Dorsolateral prefrontal cortex (tissue), 122 donors: ENCODE measurements at places on chromosomes 7 and 10. TPM values are rescaled to one million over a fixed set of nuclear protein-coding genes. Genes with fewer than 3 reads are reported as not detected.

- no peak for DNase-seq
These were observed 273.1 kb downstream of the AUTS2 start for GRCh38 chr7:69871213-69871885.

DNA sequence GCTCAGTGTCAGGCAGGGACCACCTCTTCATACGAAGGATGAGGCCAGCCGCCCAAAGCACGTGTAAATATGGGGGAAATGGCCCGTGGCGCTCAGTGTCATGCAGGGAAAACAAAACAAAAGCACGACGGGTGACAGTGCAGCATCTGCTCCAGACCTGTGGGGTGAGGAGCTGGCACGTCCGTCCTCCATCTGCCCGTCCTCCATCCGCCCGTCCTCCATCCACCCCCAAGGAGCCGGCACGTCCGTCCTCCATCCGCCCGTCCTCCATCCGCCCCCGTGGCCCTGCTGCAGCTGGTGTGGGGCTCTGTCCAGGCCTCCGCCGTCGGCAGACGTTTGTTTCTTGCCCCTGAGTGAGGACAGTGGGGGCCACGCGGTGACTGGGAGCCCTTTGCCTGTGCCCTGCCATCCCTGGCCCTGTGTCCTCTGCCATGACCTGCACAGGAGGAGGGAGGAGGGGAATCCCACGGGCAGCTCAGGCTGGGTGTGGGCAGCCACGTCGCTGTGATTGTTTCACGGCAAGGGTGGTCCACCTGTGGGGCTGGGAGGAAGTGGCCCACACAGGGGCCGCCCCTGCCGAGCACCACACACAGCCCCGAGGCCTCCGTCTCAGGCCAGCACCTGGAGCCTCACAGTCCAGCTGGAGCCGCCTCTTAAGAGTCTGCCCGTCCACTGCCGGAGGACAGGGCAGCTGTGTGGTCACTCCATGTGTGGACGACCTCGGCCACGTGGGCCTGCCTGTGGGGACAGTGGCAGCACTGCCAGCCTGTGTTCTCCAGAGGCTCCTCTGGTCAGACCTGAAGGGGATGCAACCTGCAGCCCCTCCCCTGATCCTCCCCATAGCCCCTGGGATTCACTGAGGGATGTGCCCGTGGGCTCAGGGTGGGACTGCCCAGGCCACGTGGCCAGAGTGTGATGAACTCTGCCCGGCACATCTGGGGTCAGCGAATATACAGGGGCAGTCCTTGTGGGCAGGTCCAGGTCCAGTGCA is 38.2 kb upstream of the DPYSL4 start:
- DNase-seq = peak; percentile 45

- DNase-seq = no peak
These were observed at the start of the genes ACTR3C and LRRC61 for GRCh38 chr7:150322833-150323681. Gene ACTR3C, minus strand, starts transcription at chr7:150323545. Its CDS starts 28,249 bp downstream, at chr7:150295296. Gene LRRC61, plus strand, starts transcription at chr7:150323355. Its CDS starts 13,507 bp downstream, at chr7:150336862.

- DNase-seq = no peak
These were observed 368.2 kb upstream of the SMIM30 start for GRCh38 chr7:113486548-113486947.

DNA sequence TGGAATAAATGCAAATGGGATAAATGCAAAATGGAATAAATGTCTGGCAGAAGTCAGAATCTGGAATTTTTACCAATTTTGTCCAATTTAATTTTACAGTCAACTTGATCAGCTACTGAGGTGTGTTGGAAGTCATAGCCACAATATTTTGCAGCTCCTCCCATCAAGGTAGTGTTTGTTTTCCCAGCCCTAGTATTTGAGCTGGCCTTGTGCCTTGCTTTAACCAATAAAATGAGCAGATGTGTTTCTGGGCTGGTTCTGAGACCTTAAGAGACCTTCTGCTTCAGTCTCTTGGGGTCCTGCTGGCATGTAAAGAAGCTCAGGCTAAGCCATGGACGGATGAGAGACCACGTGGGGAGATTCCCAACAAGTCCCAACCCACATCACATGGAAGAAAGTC is 42.7 kb upstream of the RSBN1L start:
- DNase-seq = no peak

DNA sequence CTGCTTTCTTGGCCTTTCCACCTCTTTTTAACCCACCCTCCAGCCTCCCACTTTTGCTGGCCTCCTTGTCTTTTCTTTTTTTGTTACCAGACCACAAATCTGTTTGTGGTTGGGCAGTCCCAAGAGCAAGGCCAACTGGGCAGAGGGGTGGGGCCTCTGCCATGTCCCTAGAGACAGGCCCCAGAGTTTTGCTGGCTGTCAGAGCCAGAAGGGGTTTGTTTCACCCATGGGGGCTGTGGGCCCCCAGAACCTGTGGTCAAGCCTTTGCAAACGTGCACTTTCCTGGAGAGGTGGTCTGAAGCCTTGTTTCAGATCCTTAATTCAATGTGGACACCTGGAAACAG is 10.3 kb downstream of the ZMIZ1 start:
- no peak for DNase-seq

GRCh38 chr7:121202125-121202524 is 126.7 kb upstream of the WNT16 start:
- DNase-seq = no peak

- no peak for DNase-seq
These were observed 36.1 kb upstream of the SMNDC1 start for GRCh38 chr10:110340816-110341215.

- no peak for DNase-seq
These were observed 5.8 kb upstream of the RP9 start for GRCh38 chr7:33114976-33115375.

DNA sequence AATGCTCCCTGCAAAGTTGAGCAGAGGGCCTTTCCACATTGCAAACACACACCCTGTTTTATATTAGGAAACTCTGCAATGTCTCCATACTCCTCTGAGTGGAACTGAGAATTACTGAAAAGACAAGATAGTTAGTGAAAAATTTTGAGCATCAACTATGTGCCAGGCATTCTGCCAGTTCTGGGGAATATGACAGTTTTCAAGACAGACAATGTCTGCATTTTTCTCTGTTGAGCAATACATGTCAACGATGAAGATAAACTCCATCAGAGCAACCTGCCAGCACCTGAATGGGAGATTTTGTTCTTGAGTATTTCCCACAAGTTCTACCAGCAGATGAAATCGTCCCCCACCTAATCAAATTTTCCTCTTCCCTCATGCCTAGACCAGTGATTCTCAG is 203.4 kb upstream of the BMPER start:
- no peak for DNase-seq

GRCh38 chr10:98528805-98529183 is 82.1 kb upstream of the HPS1 start:
- no peak for DNase-seq

- no peak for DNase-seq
These were observed 24.1 kb downstream of the CUTC start for GRCh38 chr10:99756159-99756558.

DNA sequence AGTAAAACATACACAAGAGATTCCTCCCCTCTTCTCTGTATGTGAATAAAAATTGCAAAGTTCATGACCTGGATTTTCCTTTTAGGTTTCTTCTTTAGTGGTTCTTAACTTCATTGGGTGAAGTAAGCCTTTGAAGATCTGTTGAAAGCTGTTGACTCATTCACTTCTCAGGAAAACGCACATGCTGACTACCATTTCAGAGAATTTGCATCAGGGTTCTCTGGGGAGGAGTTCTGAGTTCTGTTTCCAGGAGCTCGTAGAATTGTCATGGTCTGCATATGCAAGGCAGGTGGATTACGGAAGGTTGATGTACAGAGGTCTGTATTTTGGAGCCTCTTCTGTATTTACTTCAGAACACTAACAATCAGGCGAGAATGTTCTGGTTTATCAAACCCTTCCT is 962 bp upstream of the SLC26A4 start:
- DNase-seq = no peak

GRCh38 chr10:58672845-58673244 is 160.2 kb downstream of the BICC1 start:
- no peak for DNase-seq

- no peak for DNase-seq
These were observed 167.7 kb upstream of the PLXNA4 start for GRCh38 chr7:132743974-132744373.

- DNase-seq = no peak
These were observed 47.6 kb upstream of the ITGB1 start for GRCh38 chr10:33005322-33006301.

The EBF3 gene
- total RNA-seq = not detected

The NKX6-2 gene
- 46.3 TPM for total RNA-seq

The PCDH15 gene
- 10.2 TPM for total RNA-seq

The NKX2-3 gene
- not detected for total RNA-seq

The FANK1 gene
- 3.7 TPM for total RNA-seq

The LIPJ gene
- total RNA-seq = 0.34 TPM
